ENCODE measurements at places on chromosomes 6 and 20. TPM values are rescaled to one million over a fixed set of nuclear protein-coding genes. Genes with fewer than 3 reads are reported as not detected.

The ISM1 gene
- total RNA-seq: 5.5 TPM

DNA sequence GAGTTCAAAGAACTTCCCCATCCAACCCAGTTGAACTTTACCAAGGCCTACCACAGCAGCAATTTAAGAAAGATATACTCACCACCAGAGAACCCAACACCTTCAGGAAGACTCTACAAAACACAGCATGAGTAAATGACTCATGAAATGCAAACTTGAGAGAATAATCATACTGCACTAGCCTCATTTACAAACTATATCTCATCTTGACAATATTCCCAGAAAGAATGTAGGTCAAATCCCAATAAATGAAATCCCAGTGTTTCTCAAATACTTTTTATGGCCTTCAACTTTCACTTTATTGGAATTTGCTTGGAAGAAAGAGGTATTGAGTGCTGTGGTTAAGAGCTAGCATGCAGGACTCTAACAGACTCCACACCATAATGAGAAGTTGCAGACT, 60.0 kb downstream of the FYN start:
- H3K27ac ChIP-seq: no peak overlapping the region

GRCh38 chr20:31717478-31718201, 5.0 kb downstream of the BCL2L1 start:
- DNase-seq: no peak
- H3K27ac ChIP-seq: peak overlapping the region; percentile 0

DNA sequence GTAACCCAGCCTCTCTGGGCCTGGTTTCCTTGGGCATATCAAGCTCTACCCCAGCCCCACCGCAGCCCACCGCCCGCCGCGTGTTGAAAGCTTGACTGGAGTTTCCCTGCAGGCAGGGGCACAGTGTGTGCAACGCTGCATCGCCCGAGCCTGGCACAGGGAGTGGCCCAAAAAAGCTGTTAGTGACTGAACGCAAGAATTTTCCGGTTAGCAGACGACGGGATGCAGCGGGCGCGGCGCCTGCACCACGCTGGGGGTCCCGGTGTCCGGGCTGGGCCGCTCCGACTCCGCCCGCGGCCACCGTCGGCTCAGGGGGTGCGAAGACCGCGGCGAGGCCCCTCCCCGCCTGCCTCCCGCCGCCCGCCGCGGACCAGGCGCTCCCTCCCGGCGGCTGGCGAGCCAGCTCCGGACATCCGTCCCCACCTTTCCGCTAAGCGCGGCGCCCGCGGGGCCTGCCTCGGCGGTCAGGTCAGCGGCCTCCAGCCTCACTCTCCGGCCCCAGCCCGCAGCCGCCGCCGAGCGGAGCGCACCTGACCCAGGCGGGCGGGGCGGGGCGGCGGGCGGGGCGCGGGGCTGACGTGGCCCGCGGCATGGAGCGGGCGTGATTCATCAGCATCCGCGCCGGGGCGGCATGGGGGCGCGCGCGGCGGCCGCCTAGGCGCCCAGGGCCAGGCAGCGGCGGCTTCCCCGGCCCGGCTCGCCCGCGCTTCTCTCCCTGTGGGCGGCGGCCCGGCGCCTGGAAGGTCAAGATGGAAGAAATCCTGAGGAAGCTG, at the start of gene ARFGEF3:
Gene ARFGEF3, plus strand, starts transcription at position 602 of the 773 bp plus-strand sequence. Its CDS starts 148 bp downstream, at position 750.
- peak; percentile 75 for DNase-seq
- H3K4me1 ChIP-seq: no peaks in the 10 kb centered on the region
- H3K4me3 ChIP-seq: peak within 1 kb of the TSS; percentile 38

GRCh38 chr6:35823601-35824000, 18.4 kb downstream of the LHFPL5 start:
- H3K27me3 ChIP-seq: no peaks in the 10 kb centered on the region
- DNase-seq: no peak
- H3K4me1 ChIP-seq: no peaks in the 10 kb centered on the region
- H3K36me3 ChIP-seq: no peaks in the 10 kb centered on the region
- H3K4me3 ChIP-seq: no peak overlapping the region

DNA sequence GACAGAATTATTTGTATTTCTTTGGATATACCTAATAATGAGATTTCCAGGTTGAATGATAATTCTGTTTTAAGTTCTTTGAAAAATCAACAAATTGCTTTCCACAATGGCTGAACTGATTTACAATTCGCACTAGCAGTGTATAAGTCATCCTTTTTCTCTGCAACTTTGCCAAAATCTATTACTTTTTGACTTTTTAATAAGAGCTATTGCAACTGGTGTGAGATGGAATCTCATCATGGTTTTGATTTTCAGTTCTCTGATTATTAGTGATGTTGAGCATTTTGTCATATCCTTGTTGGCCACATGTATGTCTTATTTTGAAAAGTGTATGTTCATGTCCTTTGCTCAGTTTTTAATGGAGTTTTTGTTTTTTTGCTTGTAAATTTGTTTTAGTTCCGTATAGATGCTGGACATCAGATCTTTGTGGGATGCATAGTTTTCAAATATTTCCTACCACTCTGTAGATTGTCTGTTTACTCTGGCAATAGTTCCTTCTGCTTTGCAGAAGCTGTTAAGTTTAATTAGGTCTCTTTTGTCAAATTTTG, 409.8 kb upstream of the CITED2 start:
- no peaks in the 10 kb centered on the region for H3K36me3 ChIP-seq
- H3K4me3 ChIP-seq: no peak overlapping the region
- no peak for DNase-seq
- no peak overlapping the region for H3K27ac ChIP-seq
- no peaks in the 10 kb centered on the region for H3K4me1 ChIP-seq
- H3K27me3 ChIP-seq: no peaks in the 10 kb centered on the region

GRCh38 chr6:119545245-119545644, 195.7 kb upstream of the MAN1A1 start:
- H3K27ac ChIP-seq: no peak overlapping the region

DNA sequence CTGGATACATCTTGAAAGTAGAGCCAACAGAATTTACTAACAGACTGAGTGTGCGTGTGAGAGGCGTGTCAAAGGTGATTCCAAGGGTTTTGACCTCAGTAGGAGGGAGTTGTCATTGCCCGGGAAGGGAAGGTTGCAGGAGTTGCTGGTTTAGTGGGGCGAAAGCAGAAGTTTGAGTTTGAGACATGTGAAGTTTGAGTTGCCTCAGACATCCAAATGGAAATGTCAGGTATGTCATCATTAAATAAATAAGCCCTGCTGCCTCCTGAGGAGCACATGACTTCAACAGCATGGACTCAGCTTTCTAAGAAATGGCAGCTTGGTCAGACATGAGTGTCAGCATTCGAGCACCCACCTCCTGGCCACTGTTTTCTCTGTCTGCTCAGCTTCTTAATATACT, 26.6 kb upstream of the TGM2 start:
- H3K27me3 ChIP-seq: no peaks in the 10 kb centered on the region
- DNase-seq: no peak
- no peak overlapping the region for H3K27ac ChIP-seq
- no peak overlapping the region for H3K4me3 ChIP-seq
